ENCODE measurements at places on chromosomes 6 and 20.

- DNase-seq = no peak
These were observed 262.2 kb downstream of the TAF4 start for GRCh38 chr20:61803416-61803914.

- no peak for DNase-seq
These were observed 14.9 kb downstream of the CST3 start for GRCh38 chr20:23622839-23623343.

- peak; percentile 34 for DNase-seq
These were observed 103.2 kb upstream of the SSTR4 start for GRCh38 chr20:22931653-22932608.

GRCh38 chr6:4358414-4359107, 223.2 kb upstream of the ECI2 start:
- no peak for DNase-seq

- no peak for DNase-seq
These were observed 318.7 kb downstream of the DOK5 start for GRCh38 chr20:54794110-54794509.

DNA sequence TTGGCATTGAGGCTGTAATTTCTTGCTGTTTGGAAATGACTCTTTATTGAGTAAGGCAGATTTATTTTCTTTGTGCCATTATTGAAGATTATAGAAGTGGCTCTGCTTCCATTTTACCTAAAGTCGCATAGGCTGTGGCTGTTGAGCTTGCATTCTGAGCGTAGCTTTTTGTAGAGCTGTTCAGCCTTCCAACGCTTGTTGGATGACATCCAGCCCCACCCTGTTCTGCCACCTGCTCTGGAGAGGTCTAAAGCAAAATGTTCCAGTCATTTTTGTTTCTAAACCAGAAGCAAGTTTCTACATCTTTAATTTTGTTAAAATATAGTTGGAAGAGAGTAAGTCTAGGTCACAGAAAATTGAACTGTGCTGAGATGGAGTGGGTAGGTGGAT, 24.4 kb downstream of the UST start:
- DNase-seq = peak; percentile 39

DNA sequence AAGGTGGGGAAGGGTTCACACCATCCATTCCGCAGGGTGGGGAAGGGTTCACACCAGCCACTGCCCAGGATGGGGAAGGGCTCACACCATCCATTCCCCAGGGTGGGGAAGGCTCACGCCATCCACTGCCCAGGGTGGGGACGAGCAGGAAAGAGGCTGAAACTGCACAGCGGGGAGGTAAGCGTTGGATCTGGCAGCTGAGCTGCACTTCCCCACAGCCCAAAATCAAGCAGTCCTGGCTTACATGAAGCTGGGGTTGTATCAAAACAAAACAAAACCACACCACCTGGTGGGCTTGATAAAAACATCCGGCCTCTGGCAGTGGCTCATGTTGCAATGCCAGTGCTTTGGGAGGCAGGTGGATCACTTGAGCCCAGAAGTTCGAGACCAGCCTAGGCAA, 268.5 kb downstream of the TAF4 start:
- no peak for DNase-seq

DNA sequence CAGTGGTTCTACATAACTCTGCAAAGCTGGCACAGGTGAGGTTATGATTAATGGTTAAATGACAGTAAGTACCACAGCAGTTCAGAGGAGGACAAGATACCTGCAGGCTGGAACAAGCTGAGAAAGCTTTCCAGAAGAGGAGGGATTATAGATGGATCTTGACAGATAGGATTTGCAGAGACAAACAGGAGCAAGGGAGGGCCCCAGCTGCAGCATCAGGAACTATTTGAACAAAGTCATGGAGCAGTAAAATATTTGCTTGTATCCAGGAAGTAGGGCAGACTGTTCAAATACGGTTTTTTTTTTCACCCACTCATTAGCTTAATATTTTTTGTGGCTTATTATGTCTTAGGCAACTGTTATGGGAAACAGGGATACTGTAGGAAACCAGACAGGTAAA, 144.4 kb upstream of the MAN1A1 start:
- DNase-seq = no peak

- no peak for DNase-seq
These were observed 13.7 kb downstream of the SPATA2 start for GRCh38 chr20:49901588-49901987.

GRCh38 chr6:127385668-127386430, 42.4 kb upstream of the ECHDC1 start:
- no peak for DNase-seq

GRCh38 chr6:47437592-47437991, 40.0 kb upstream of the CD2AP start:
- DNase-seq = no peak

DNA sequence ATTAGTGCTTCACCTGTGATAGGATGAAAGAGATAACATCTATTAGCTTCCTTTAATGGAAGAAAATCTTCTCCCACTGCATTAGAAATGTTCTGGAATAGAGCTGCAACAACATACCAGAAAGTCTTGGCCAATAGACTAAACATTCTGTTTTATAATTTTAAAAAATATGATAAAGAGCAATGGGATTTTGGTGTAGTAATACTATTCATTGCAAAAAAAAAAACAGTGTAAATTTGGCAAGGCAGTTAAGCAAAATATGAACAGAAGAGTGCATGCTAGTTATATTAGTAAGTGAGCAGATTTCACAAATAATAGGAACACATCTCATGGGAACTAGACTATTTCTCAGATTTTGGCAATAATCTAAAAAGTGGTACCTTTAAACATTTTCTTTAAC, 43.3 kb downstream of the SOX4 start:
- no peak for DNase-seq

- no peak for DNase-seq
These were observed 252.6 kb downstream of the DLL1 start for GRCh38 chr6:170038251-170038650.

DNA sequence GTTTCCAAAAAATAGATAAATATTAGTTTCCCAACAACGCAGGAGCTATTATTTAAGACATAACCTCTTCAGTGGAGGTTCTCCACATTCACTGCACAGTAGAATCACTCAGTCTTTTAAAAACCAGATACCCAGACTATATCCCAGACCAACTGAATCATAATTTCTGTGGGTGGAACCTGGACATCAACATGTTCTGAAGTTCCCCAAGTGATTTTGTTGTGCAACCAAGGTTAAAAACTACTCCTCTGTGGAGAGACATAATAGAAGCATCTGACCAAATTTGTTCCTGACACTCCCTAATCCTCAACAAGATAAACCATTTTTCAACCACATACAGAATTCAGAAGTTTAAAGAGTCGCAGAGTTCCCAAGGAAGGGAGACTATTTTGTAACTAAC, 42.3 kb downstream of the STK38 start:
- DNase-seq = no peak

GRCh38 chr20:55140631-55141030, 665.2 kb downstream of the DOK5 start:
- DNase-seq = no peak

DNA sequence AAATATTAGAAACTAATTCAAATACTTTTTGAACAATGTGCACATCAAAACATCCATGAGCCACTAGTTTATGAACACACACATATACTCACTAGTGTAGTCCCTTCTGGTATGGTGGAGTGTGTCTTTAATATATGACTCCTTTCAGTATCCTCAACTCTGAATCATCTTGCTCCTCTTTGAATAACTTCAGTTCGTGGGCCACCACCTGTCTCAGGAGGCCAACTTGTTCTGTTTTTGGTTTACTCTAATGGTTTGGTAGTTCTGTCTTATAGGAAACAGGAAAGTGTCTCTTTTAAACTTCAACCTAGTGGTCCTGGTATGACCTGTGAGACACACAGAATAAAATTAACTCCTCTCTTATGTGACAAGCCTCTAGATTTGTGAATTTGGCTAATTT, 55.6 kb downstream of the ZNF292 start:
- DNase-seq = no peak

DNA sequence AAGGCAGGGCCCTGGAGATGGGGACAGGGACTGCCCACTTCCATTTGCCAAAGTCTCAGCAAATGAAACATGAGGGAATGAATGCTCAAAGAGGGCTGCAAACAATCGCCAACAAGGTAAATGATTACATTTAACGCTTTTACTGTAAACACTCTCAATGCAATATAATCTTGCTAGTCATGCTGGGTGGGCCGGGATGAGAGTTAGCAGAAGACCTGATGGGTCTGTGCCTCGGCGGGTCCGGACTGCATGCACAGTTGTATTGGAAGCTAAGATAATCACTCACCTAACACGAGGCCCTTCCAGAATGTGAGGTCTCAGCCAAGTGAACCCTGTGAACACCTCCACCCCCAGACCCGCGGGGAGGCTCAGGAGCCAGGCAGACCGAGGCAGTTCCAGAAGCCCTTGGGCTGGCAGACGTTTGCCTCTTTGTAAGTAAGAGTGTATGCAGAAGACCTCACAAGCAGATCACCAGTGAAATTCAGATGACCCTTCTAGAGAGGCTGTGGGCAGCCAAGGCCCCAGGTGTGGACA, 4.7 kb upstream of the SLCO4A1 start:
- no peak for DNase-seq

GRCh38 chr20:17379651-17380050, 151.5 kb downstream of the BFSP1 start:
- DNase-seq = no peak

- DNase-seq = no peak
These were observed 1166.8 kb upstream of the CITED2 start for GRCh38 chr6:140541288-140541687.

DNA sequence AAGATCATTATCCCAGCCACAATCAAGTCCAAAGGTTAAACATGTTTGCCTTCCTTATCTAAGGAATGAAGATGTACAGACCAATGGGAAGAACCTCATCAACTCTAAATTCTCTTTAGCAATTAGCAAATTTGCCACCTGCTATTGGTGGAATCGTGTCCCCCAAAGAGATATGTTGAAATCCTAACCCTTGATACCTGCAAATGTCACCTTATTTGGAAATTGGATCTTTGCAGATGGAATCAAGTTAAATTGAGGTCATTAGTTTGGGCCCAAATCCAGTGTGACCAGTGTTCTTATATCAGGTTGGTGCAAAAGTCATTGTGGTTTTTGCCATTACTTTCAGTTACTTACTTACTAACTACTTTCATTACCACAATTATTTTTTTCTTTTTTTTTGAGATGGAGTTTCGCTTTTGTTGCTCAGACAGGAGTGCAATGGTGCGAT, 31.3 kb downstream of the KLHL31 start:
- no peak for DNase-seq

DNA sequence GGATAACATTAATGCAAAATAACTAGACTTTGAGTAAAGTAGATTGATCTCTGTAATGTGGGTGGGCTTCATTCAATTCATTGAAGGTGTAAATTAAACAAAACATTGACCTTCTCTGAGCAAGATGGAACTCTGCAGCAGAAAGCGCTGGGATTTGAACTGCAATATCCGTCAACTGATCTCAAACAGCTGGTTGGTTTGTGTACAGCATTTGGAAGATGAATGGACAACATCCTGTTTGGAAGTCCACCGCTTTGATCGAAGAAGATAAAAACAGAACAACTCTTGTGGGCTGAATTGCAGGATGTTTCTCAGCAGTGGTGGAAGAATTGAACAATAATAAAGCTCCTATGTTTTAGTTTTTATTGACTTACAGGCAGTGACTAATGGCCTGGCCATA, 20.6 kb downstream of the HLA-C start:
- no peak for DNase-seq

DNA sequence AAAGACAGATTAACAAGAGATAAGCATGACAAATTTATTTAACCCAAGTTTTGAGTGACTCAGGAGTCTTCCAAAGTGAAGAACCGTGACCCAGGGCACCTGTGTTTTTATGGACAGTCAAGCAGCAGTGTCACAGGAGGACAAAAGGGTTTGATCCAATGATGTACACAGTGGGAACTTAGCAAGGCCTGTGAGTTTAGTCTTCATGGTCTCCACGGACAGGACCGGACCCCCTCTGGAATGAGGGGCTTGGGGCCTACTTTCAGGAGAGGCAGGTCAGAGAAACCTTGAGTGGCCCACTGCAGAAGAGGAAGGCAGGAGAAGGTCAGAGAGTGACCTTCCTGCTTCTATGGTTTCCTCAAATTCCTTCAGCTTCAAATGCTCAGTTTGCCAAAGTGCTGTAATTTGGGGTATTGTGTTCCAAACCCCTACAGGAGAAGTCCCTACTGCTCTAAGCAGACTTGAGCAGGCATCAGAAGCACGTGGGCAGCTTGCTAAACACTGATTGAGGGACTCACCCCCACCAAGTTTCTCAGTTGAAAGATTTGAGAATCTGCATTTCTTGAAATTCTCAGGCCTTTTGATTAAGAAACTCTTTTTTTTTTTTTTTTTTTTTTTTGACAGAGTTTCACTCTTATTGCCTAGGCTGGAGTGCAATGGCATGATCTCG, 26.4 kb upstream of the ZMYND8 start:
- peak; percentile 56 for DNase-seq

DNA sequence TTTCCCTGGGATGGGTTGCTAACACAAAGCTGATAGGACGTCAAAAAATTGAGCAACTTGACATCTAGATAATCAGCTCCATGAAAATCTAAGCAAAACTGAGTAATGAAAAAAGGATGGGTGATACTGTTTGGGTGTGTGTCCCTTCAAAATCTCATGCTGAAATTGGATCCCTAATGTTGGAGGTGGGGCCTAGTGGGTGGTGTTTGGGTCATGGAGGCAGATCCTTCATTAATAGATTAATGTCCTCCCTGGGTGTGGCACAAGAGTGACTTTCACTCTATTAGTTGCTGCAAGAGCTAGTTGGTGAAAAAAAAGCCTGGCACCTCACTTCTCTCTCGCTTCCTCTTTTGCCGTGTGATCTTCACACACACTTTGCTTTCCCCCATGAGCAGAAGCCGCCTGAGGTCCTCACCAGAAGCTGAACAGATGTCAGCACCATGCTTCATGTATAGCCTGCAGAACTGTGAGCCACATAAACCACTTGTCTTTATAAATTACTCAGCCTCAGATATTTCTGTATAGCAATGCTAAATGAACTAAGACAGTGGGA, 160.9 kb downstream of the FRK start:
- no peak for DNase-seq

DNA sequence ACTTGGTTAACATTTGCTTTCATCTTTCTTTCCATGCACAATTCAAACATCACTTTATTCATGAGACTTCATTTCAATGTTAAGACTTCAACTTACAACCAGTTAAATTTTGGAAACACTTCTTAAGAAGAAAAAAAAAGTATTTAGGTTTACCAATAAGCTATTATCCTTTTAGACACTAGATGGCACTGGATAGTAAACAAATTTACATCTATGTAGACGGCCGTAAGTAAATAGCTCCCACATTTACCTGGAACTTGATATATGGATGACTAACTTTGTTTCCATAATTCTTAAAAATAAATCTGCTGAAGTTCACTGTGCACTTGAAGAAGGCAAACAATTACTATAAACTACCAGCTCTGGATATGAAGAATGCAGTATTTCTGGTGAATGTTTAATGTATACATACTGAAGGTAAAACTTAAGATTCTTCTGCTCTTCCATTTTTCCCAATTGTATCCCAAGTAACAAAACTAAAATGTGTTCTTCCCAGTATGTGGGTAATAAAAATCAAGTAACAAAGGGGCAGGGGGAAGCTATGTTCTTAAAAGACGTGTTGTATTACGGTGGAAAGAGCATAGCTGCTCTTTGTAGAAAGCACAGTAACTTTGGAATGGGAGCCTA, 130.6 kb upstream of the C6orf118 start:
- DNase-seq = no peak
